Fibroblast of villous mesenchyme (primary cell): ENCODE measurements at places on chromosomes 7 and 10.
A peak's percentile ranks its signal among the peaks of the same experiment; 100 is the strongest.

DNA sequence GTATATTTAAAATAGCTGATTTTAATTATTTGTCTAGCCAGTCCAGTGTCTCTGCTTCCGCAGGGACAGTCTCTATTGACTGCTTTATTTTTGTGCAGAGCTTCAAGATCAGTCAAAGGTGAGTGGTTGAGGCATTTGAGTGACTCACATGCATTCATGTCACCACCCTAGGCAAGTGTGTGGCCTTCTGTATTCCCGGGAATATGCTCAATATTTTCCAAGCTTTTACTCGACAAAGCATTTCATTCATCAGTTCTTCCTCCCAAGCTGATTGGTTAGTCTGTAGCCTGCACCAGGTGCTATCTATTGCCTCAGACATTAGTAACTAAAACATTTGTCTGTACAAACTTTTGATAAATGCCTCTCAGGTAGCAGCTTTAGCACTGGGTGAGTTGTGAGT, 471.5 kb upstream of the NRG3 start:
- DNase-seq, result no peak

GRCh38 chr10:26407406-26407969, 30.7 kb upstream of the APBB1IP start:
- peak; percentile 86 for DNase-seq

DNA sequence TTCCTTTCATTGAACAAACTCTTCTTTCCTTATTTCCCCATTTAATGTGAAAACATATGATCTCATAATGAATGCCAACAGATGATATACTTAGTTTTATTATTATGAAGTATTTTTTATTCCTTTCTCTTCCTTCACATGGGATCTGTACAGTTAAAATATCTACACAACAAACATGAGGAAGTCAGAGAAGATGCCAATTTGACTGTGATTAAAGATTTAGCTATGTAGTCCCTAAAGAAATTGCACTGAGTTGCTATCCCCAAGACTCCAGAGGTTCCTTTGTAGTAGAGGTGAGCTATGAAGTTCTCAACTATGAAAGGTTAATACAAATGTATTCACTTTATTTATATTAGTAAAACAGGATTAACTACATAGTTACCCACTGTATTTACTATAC, 60.6 kb upstream of the LRRN3 start:
- no peak for DNase-seq

GRCh38 chr7:1937252-1937605, 267.2 kb downstream of the ELFN1 start:
- no peak for DNase-seq

GRCh38 chr7:50626286-50626685, 61.1 kb upstream of the DDC start:
- no peak for DNase-seq

GRCh38 chr7:158682456-158682855, 22.1 kb downstream of the NCAPG2 start:
- DNase-seq, result no peak

DNA sequence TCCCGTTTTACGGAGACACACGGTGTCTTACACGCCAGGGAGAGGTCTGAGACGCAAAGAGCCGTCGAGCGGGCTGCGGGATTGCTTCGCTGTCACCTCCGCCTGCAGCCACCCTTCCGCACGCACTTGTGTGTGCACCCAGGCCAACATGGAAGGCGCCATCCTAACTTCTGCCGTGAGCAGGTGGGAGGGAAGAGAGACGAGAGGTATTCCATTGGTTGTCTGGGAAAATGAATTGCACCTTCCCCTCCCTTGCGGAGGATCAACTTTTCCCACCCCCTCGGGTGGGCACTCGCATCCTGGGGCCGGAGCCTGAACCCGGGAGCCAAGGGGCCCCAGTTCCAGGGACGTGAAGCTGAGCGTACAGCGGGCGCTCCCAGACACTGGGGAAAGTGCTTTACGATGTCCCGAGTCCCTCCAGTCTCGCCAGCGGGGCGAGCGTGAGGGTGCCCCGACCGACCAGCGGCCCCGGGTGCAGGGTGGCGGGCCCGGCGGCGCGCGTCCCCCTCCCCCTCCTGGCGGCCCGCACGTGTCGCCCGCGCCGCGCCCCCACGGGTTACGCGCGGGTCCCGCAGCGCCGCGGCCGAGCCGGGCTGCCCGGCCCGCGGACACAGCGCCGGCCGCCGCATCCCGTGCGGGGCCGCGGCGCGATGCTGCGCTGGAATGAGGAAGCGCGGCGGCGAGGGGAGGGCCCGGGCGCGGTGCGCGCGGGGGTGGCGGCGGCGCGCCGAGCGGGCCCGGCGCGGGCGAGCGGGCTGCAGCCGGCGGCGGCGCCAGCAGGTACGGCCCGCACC, 984 bp upstream of the IKZF1 start:
- no peak for DNase-seq

- DNase-seq, result no peak
Observed at GRCh38 chr7:76386691-76387260, 22.7 kb downstream of the SSC4D start.

DNA sequence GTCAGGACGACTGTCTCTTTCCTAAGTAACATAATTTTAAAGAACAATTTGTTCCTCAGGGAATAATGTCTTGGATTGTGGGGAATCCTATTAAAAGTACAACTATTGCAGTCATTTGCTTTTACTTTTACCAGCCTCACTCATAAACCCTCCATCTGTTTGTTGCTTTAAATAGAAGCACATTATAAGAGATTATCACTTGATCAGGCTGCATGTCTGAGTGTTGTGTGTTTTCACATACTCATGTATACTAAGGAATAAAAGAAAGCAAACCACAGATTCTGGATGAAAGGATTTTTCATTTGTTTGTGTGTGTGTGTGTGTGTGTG, 1077.8 kb downstream of the KCNMA1 start:
- peak; percentile 80 for DNase-seq

GRCh38 chr7:47543714-47544113, 38.2 kb downstream of the TNS3 start:
- DNase-seq, result no peak

DNA sequence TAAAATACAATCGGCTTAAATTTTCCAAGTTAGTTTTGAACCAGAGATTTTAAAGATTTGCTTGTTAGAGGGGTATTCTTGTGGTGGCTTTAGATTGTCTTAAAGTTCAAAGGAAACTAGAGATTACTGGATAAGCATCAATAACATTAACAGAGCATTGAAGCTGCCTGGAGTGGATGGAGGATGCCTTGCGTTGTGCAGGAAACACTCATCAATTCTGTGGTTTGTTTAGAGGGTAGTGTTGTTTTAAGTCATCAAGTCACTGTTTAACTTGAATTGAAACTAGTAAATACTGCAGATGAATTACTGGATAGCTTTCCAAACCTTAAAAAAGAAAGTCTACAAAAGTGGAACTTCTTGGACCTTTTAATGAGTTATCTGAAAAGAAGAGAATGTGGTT, 218.6 kb downstream of the CELF2 start:
- no peak for DNase-seq

- DNase-seq, result peak; percentile 82
Observed at GRCh38 chr7:36348256-36348655, 41.4 kb upstream of the ANLN start.

GRCh38 chr10:1022413-1022812, 3.2 kb downstream of the IDI2 start:
- DNase-seq, result no peak

- peak; percentile 40 for DNase-seq
Observed at GRCh38 chr10:110209926-110210673, 2.7 kb downstream of the MXI1 start.

DNA sequence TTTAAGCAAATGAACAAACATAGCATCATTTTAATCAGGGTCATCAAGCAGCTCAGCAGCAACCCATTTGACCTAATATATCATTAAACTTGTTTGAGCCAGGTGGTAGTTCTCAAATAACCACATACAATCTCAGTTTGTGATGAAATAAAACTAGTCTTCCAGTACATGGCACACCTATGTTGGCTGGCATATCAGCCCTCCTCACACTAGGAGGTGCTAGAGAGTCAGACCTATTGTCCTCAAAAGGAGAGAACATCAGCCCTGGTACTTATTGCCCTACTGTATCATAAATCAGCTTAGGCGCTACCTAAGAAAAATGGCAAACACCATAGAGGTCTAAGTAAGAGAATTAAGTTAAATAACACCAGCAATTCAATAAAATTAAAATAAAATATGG, 81.7 kb downstream of the CABCOCO1 start:
- no peak for DNase-seq

GRCh38 chr7:92976931-92977330, 140.6 kb upstream of the CDK6 start:
- DNase-seq, result no peak

GRCh38 chr10:52623761-52624160, 148.8 kb downstream of the MBL2 start:
- peak; percentile 12 for DNase-seq

DNA sequence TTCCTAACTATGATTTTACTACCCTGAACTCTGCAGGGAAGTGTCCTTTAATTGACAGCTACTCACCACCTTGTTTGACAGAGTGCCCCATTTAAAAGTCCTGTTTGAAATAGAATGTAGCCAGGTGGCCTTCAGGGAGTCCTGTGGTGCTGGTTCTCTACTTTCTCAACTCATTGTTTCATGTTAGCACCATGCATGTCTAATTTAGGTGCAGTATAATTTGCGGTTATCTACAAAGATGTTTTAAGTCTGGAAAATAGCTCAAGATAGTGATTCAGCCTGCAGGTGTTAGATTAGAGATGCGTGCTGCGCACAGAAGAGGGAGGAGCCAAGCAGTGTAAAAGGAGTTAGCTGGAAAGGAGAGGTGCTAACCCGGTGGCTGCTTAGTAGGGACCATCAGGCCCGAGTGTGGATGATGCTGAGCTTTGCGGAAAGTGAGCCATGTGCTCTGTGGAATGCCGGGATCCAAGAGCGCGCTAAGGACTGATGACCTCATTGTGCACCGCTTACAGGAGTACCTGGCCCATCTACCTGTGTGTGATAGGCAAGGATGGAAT, 1.2 kb downstream of the CCM2 start:
- no peak for DNase-seq

- DNase-seq, result peak; percentile 78
Observed at GRCh38 chr10:76285012-76285411, 853.6 kb downstream of the LRMDA start.

DNA sequence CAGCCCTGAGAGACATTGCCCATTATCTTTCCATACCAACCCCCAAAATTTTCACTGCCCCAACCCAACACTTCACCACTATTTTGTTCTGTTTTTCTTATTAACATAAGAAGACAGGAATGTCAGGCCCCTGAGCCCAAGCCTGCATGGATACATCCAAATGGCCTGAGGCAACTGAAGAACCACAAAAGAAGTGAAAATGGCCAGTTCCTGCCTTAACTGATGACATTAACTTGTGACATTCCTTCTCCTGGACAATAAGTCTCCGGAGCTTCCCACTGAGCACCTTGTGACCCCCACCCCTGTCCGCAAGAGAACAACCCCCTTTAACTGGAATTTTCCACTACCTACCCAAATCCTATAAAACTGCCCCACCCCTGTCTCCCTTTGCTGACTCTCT, 1076.4 kb upstream of the GHITM start:
- no peak for DNase-seq

GRCh38 chr10:44982114-44982460, 3.5 kb upstream of the DEPP1 start:
- DNase-seq, result no peak

DNA sequence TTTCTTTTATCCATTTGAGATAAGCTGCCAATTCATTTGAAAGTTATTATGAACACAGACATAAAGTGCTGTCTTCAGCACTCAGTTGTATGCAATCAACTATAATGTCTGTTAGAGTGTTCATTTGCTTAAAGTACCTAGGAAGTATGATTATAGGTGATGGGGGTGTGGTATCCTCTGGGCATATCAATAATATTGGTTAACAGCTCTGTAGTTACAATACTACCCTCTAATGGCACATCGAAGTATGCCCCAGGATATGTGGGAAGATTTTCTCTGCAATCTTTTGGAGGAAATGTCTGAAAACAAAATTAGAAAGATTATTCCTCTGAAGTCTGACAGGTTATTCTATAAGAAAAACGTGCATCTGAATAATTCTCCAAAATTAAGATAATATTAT, 429.7 kb downstream of the ARL4A start:
- DNase-seq, result no peak

- no peak for DNase-seq
Observed at GRCh38 chr10:6296828-6297251, 94.1 kb downstream of the PFKFB3 start.

DNA sequence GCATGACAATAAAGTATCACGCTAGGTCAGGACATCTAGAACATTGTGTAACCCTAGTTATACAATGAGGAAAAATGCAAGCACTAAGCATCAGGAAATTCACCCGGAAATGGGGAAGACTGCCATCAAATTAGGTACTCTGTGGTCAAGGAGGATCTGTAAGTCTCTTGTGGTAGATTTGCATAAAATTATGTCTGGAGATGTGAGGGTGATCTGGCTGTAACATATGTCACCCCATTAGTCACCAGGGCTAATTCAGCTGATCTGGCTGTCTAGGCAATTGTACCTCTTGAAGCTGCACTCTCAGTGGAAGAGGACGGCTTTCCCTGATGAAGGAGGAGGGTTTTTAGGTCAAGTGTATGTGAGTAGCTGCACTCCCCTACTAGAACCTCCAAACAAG, 14.8 kb downstream of the AKR1D1 start:
- DNase-seq, result no peak

GRCh38 chr7:24851786-24852185, 94.5 kb upstream of the GSDME start:
- peak; percentile 81 for DNase-seq

GRCh38 chr10:323651-324293, 188.5 kb downstream of the ZMYND11 start:
- DNase-seq, result peak; percentile 97

DNA sequence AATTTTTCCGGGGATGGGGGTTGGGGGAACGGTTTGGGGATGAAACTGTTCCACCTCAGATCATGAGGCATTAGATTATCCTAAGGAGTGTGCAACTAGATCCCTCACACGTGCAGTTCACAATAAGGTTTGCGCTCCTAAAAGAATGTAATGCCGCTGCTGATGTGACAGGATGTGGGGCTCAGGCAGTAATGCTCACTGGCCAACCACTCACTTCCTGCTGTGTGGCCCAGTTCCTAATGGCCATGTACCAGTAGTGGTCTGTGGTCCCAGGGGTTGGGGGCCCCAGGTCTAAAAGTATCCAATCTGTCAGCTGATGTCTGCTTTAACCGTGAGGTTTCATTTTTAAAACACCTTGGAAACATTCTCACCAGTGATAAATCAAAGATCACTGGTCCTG, 2.2 kb downstream of the STN1 start:
- peak; percentile 7 for DNase-seq

- DNase-seq, result no peak
Observed at GRCh38 chr7:159127691-159128642, 16.7 kb downstream of the VIPR2 start.

DNA sequence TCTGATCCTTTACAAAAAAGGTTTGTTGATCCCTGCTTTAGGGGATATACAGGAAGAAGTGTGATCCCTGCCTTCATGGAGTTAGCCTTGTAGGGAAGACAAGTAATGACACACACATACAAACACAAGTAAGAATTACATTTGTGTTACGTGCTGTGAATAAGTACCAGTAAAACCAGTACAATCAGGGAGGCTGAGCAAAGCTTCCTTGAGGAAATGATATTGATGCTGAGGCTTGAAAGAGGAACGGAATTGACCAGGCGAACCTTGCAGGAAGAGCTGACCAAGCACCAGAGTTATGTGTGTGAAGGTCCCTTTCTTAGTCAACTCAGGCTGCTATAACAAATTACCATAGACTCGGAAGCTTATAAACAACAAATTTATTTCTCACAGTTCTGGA, 83.6 kb upstream of the CACUL1 start:
- DNase-seq, result no peak
